Stimulated activated CD4-positive, alpha-beta T cell treated with anti-CD3 and anti-CD28 coated beads, Interleukin-2, amount 100 ng/mL, for 48 hours (primary cell): ENCODE measurements at places on chromosomes 1 and 21.

DNA sequence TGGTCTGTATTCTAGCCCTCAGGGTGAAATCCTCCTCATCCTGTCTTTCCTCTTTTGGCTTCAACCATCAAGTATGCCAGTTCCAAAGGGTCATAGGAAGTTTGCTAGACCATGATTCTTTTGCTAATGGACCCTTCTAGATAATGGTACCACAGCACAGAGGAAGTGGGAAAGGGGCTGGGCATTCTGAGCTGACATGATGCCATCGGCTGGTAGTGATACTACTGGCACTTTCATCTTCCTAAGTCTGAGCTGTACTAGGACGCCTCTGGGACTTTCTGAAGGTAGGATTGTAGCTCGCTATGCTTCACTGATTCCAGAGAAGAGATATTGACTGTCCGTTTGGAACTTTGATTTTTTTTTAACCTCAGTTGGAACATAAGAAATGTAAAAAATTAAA, 11.4 kb downstream of the FASLG start:
- no peak for DNase-seq

GRCh38 chr1:109396513-109396839, 1.2 kb downstream of the SORT1 start:
- no peak for DNase-seq

- DNase-seq: peak; percentile 52
Observed at GRCh38 chr1:109089242-109090015, 1.1 kb upstream of the TMEM167B start.

- no peak for DNase-seq
Observed at GRCh38 chr1:221416723-221417122, 325.2 kb downstream of the DUSP10 start.

GRCh38 chr1:3524556-3525203, 70.2 kb downstream of the ARHGEF16 start:
- no peak for DNase-seq

GRCh38 chr21:25199944-25200343, 407.3 kb downstream of the MRPL39 start:
- no peak for DNase-seq

- no peak for DNase-seq
Observed at GRCh38 chr1:240610636-240611035, 1.3 kb downstream of the GREM2 start.

- DNase-seq: no peak
Observed at GRCh38 chr1:172826096-172826741, 167.3 kb downstream of the FASLG start.

DNA sequence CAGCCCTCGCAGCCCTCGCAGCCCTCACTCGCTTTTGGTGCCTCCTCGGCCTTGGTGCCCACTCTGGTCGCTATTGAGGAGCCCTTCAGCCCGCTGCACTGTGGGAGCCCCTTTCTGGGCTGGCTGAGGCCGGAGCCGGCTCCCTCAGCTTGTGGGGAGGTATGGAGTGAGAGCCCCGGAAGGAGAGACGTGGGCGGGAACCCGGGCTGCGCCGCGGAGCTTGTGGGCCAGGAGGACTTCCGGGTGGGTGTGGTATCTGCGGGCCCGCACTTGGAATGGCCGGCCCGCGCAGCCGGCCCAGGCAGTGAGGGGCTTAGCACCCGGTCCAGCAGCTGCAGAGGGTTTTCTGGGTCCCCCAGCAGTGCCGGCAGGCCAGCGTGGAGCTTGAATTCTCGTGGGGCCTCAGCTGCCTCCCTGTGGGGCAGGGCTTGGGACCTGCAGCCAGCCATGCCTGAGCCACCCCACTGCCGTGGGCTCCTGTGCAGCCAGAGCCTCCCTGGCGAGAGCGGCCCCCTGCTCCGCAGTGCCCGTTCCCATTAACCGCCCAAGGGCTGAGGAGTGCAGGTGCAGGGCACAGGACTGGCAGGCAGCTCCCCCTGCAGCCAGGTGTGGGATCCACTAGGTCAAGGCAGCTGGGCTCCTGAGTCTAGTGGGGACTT, 9.9 kb upstream of the CFHR2 start:
- DNase-seq: no peak

DNA sequence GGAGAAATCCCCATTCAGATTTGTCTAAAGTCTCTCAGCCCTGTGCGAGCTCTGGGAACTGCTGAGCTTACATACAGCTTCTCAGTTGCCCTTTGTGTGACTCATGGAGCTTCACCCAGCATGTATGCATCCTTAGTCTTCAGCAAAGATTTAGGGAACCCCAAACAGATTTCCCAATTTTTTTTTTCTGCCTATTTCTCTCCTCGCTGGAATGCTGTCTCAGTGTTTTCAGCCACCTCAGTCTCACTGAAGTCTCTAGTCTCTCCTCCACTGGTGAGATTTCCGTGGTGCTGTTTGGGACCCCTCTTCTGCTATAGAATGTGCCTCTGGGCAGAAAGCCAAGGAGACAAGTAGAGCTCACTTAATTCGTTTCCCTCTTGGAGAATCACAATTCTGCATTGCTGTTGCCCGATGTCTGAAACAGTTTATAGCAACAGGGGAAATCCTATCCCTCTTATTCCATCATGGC, 28.1 kb upstream of the TXLNA start:
- no peak for DNase-seq

DNA sequence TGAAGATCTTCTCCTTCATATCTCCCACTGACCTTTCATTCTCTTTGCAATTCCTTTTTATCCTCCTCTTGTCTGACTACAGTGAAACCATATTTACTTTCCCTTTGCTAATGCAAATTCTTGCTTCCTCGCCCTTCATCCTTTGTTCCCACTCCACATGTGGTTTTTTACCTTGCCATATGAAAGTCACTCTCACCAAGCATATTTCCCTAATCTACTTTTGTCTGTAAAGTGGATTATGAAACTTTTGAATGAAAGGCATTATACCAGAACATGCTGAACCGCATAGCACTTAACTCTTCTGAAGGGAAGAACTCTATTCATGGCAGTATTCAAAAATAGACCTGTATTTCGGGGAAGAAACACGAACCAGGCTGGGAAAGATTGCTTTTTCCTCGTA, 8.0 kb upstream of the TMPRSS15 start:
- no peak for DNase-seq

DNA sequence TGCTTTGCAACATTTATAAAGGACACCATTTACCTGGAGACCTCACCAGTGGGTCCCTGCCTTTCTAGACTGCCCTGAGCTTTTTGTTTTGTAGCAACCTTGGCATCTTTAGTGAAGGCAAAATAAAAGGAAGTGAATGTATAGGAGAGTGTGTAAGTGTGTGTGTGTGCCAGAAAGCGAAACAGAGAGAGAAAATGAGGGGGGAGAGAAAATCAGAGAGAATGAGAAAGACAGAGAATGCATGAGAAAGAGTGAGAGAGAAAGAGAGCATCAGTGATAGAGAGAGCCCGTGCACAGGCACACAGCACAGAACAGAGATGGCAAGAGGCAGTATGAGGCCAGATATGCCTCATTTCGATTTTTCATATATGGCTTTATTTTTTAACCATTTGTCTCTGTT, 57.5 kb downstream of the HSD3B1 start:
- no peak for DNase-seq

GRCh38 chr1:201426479-201427310, 5.2 kb upstream of the TNNI1 start:
- DNase-seq: no peak

- no peak for DNase-seq
Observed at GRCh38 chr1:79887059-79887458, 880.5 kb upstream of the ADGRL4 start.

DNA sequence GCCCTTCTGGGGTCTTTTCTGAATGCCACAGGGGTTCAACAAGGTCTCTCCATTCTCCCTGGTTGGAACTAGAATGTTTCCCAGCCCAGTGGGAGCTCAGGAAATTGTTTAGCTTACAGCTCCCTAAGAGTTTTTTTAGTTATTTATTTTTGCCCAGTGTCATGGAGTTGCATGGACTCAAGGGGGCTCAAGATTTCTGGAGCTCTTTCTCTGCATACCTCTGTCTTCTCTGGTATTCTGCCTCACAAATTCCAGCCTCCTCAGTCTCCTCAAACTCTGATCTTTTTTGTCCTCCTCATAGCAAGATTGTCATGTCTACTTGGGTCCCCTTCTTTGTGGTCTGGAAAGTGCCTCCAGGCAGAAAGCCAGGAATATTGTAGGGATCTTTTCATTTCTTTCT, 15.9 kb upstream of the PPP2R5A start:
- no peak for DNase-seq

- DNase-seq: no peak
Observed at GRCh38 chr1:101086783-101087182, 61.2 kb upstream of the DPH5 start.

DNA sequence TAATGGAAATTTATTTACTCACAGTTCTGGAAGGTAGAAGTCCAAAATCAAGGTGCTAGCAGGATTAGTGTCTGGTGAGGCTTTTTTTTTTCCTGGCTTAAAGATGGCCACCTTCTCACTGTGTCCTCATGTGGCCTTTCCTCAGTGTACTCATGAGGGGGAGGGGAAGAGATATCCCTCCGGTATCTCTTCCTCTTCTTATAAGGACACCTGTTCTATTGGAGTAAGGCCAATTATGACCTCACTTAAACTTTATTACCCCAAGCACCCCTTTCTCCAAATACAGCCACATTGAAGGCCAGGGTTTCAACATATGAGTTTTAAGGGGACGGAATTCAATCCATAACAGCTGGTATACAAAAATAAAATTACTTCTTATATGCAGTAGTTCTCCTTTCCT, 203.7 kb upstream of the C1orf87 start:
- DNase-seq: no peak

- DNase-seq: no peak
Observed at GRCh38 chr1:239443361-239443760, 57.0 kb downstream of the CHRM3 start.

- DNase-seq: no peak
Observed at GRCh38 chr21:34618941-34619340, 4.0 kb upstream of the RCAN1 start.

DNA sequence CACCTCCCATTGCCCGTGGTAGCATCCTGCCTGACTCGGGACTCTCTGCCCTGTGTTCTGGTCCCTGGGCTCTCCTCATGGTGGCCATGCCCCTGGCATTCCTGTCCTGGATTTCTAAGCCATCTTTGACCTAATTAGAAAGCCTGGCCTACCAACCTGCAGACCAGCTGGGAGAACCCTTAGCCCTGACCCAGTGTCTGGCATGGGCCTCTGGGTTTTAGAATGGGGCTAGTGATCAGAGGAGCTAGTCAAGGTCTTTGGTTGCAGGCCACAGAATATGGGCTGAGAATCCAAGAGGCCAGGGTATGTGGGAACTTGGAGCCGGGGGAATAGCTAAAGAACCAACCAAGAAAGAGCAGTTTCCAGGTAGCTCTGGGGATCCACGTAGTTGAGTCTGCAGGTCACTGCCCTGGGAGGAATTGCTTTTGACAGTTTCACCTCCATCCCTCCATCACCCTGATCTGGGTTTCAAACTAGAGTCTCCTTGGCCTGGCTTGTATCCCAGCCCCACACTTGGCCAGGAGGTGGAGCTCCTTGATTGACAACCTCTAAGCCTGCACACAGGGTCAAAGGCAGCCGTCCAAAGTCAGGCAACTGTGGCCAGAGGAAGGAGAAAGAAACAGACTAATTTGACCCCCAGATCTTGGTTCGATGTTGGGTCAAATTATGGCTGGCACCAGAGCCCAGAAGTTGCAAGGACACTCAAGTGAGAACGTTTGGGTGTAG, 54.7 kb upstream of the ABCG1 start:
- peak; percentile 44 for DNase-seq

GRCh38 chr21:22346576-22346975, 1348.4 kb downstream of the NCAM2 start:
- DNase-seq: no peak

- no peak for DNase-seq
Observed at GRCh38 chr1:51897699-51898031, 19.1 kb upstream of the NRDC start.

GRCh38 chr1:107683191-107683657, 281.8 kb downstream of the VAV3 start:
- no peak for DNase-seq

- DNase-seq: no peak
Observed at GRCh38 chr1:17679856-17680255, 75.3 kb upstream of the ACTL8 start.

- no peak for DNase-seq
Observed at GRCh38 chr1:162305969-162306368, 70.7 kb downstream of the SPATA46 start.

DNA sequence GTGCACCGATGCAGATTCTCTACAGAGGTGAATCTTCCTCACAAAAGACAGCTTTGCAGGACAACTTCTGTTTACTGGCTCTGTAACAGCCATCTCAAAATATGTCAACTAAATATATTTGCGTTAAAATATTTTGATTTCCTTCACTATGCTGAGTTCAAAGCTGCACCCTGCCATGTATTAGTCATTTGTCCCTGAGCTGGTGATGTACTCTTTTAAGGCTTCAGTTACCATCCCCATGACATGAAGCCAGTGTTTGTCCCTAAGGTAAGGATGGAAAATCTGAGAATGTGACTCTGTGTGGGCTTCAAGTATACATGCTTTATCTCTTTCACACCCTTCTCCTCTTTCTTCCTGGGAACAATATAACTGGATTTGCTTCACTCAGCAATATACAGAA, 70.2 kb upstream of the BTG3 start:
- DNase-seq: no peak

GRCh38 chr21:45142469-45143308, 68.3 kb downstream of the ADARB1 start:
- no peak for DNase-seq

DNA sequence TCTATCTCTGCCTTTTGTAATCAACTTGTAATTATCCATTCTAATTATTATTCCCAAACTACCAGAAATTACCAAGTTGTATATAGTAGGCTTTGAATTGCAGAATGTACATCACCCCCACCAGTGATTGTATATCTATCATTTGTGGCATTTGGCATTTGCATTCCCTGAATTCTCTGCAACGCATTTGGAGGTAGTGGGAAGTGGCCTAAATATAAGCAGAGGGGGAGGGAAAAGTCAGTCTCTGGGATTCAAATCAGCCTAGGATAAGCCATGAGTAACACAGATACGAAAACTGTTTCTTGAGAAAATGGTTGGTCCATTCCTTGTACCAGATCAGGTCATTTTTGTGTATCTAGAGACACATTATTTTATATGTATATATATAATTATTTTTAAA, 20.7 kb downstream of the DDX20 start:
- DNase-seq: no peak

DNA sequence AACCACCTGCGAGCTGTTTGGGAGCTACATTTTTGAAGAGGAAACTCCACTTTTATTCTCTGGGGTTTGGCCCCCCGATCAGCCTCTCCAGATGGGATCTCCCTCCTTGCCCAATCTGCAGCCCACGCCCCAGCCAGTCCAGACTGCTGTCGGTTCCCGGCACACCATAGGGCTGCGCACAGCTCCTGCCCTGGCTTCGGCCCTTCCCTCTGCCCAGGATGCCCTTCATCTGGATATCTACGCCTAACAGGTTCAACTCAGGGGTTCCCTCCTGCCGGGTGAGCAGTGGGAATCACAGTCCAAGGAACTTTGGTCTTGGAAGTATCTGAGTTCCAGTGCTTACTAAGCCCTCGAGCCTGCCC, 135.3 kb downstream of the KAZN start:
- DNase-seq: no peak

GRCh38 chr1:22057861-22058260, 5.4 kb downstream of the CDC42 start:
- no peak for DNase-seq
